ENCODE measurements at places on chromosomes 7 and 10. TPM values are rescaled to one million over a fixed set of nuclear protein-coding genes. Genes with fewer than 3 reads are reported as not detected.
A peak's percentile ranks its signal among the peaks of the same experiment; 100 is the strongest.

GRCh38 chr7:119945822-119946221, 327.2 kb upstream of the KCND2 start:
- DNase-seq = no peak

DNA sequence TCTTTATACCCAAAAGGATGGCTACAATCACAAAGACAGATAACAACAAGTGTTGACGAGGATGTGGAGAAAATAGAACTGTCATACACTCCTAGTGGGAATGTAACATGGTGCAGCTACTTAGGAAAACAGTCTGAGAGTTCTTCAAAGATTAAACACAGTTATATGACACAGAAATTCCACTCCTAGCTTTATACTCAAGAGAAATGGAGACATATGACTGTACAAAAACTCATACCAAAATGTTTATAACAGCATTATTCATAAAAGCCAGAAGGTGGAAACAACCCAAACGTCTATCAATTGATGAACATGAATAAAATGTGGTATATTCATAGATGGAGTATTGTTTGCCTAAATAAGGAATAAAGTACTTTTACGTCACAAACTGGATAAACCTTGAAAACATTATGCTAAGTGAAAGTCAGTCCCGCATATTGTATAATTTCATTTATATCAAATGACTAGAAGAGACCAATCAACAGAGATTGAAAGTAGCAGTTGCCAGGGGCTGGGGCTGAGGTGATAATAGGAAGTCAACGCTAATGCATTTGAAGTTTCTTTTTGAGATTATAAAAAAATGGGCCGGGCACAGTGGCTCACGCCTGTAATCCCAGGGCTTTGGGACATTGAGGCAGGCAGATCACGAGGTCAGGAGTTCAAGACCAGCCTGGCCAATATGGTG, 61.6 kb upstream of the SRPK2 start:
- DNase-seq = no peak

- no peak for DNase-seq
These were observed 5.0 kb downstream of the NDST2 start for GRCh38 chr10:73806176-73806950.

DNA sequence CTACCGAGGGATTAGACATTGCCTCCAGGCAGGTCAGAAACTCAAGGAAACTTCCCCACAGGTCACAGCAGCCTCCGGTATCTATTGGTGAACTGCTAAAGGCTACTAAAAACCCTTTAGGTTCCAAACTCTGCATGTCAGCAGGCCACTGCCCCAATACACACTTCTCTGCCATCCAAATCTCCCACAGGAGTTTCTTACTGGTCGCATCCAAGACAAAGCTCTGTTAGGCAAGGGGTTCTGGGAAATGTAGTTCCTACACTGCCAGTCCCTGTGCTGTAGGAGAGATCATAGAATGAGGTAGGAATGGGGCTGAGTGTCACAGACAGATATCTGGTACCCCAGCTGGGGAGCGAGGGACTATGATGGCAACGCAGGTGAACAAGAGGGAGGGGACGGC, 757.0 kb upstream of the C7orf33 start:
- DNase-seq = peak; percentile 51

GRCh38 chr7:88071994-88072714, 138.1 kb downstream of the ADAM22 start:
- DNase-seq = peak; percentile 16

GRCh38 chr7:159317294-159317693, 172.6 kb upstream of the VIPR2 start:
- no peak for DNase-seq

- DNase-seq = no peak
These were observed 101.4 kb downstream of the MTPAP start for GRCh38 chr10:30247704-30248103.

The FFAR4 gene
- total RNA-seq = not detected

The LRRN3 gene
- total RNA-seq = 0.18 TPM

The LRRC27 gene
- 7.9 TPM for total RNA-seq

The ATG9B gene
- 0.17 TPM for total RNA-seq

Measured in H4 (cell line).